Muscle of leg (tissue), 16 donors: ENCODE measurements at places on chromosomes 13 and 19. TPM values are rescaled to one million over a fixed set of nuclear protein-coding genes. Genes with fewer than 3 reads are reported as not detected.

The ZNF729 gene
- polyA plus RNA-seq = not detected

The URAD gene
- polyA plus RNA-seq = 1.5 TPM

The KLK12 gene
- not detected for polyA plus RNA-seq

The SLC8A2 gene
- polyA plus RNA-seq = 0.40 TPM

The LCP1 gene
- polyA plus RNA-seq = 9.4 TPM
